ENCODE measurements at places on chromosomes 7 and 10.

DNA sequence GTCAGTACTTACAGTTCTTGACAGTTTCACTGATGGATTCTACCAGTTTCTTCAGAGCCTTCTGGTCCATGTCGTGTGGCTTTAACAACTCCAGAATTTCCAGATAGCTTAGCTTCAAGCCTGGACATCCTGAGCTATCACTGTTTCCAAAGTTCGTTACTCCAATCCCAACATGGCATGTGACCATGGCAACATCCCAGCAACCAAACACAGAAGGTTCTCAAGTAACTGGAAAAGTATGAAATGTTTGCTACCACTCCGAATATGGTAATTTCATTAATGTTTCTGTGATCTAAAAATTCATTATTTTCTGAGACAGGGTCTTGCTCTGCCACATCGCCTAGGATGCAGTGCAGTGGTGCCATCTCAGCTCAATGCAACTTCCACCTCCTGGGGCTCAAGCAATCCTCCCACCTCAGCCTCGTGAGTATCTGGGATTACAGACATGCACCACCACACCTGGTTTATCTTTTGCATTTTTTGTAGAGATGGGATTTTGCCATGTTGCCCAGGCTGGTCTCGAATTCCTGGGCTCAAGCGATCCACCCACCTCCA lies 29.3 kb downstream of the RBM48 start:
- no peak for DNase-seq

- no peak for DNase-seq
Observed at GRCh38 chr10:85433248-85433647, 933.3 kb downstream of the GRID1 start.

- no peak for DNase-seq
Observed at GRCh38 chr7:71325151-71325550, 193.2 kb downstream of the GALNT17 start.

DNA sequence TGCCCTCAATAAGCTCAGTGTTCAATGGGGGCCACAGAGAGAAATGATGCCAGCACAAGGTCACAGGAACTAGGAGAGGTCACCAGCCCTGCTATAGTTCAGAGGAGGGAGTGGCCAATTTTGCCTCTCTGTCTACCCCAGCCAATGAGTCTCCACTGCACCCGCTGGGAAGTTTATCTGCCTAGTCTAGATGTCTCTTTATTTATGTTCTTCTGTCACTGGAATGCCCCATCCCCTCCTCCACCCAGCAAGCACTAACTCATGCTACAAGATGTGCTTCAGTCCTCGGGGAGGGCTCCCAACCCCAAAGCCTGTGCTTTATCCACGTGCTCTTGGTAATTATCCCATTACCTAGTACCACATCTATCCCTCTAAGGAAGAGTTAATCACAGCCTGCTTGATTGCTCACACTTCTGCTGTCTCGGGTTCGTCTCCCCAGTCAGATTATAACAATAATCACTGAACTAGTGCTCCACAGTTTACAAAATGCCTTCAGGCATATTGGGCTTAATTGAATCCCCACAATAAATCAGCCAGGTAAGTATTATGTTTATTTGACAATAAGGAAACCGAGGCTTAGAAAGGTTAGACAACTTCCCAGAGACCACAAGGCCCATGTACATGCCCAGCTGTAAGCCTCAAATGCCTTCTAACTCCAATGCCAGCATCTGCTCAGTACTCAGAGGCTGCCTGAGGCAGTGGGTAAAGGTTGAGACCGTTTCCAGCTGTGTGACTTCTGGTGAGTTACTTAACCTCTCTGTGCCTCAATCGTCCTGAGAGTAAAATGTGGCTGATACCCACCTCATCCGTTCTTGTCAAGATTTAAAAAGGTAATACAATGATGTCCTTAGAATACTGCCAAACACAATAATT lies 3.9 kb downstream of the HIP1 start:
- no peak for DNase-seq

DNA sequence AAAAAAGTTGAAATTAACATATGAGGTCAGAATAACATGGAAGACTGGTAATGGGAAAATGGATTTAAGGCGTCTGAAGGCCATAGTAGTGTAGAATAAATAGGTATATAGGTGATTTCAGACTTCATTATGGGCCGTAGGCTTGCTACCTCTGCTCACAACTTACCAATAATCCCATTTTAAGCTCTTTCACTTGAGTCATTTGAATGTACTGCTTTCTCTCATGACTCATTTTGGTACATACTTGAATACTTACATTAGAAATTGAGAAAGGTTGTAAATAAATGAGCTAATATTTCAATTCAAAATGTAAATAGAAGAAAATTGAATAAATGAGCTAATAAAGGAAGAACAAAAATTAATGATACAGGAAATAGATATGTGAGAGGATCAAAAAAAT lies 42.2 kb upstream of the NEUROD6 start:
- no peak for DNase-seq

DNA sequence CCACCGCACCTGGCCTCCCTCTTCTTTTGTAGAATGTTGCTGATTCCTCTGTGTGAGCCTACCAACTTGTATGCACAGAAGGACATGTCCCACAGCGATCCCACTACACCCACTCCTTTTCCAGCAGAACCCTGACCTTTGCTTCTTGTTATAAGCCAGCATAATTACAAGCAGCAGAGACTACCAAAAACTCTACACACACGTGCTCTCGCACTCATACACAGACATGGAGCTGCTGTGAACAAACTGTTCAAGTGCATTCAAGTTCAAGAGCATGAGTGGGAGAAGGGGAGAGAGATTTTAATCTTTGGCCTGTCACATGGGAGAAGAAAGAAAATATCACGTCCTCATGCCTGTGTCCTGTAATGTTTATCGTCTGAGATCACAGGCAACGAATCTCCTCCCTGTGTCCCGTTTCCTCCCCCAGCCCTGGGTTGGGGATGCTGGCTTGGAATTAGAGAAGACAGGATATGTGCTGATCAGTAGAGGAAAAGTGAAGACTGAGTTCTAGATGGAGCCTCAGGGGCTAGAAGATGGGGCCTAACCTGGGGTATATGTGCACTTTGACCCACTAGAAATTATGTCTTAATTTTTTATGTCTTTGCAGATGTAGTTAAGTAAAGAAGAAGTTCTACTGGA lies 79.6 kb downstream of the NHLRC2 start:
- no peak for DNase-seq

DNA sequence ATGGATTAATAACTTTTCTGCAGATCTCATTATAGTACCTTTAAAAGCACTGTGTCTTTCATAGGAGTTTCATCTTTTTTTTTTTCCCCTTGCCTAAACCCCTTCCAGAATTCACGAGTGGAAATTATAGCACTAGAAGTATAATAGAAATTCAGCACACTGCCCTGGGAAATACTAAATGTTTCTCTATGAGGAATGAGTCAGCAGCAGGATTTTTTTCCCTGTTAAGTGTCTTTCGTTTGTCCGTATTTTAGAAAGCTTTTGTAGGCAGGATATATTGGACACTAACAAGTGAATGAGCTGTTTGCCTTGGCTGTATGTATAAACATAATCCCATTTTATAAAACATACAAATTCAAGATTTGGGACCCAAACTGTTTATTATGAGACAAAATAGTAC lies 105.8 kb downstream of the EXOC4 start:
- no peak for DNase-seq

DNA sequence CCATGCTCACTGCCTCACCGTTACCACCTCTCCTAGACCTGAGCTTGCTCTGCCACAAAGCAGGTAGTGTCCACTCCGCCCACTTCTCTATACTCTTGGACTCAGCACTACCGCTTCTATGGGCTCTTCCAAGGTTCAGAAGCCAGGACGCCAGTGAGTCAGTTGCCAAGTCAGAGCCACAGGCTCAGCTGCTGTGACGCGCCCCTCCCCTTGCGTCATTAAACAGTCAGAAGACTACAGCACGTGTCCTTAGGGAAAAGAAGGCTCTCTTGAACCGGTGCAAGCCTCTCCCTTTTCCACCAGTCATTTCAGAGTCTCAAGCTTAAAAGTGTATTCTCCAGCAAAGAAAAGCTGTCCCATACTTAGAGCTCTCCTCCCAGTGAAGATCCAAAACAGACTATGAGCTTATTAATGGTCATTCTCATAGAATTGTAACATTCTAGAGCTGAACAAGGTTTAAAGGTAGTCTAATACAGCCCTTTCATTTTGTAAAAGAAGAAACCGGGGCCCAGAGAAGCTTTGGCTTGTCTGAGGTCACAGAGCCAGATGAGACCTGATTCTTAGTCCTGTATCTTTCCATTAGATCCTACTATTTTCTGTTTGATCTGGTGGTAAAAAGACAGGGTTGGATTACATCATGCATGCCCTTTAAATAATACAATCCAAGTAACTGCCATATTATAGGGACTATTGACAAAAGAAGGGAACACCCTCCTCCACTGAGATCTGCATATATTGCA lies 40.9 kb upstream of the MET start:
- DNase-seq: no peak

DNA sequence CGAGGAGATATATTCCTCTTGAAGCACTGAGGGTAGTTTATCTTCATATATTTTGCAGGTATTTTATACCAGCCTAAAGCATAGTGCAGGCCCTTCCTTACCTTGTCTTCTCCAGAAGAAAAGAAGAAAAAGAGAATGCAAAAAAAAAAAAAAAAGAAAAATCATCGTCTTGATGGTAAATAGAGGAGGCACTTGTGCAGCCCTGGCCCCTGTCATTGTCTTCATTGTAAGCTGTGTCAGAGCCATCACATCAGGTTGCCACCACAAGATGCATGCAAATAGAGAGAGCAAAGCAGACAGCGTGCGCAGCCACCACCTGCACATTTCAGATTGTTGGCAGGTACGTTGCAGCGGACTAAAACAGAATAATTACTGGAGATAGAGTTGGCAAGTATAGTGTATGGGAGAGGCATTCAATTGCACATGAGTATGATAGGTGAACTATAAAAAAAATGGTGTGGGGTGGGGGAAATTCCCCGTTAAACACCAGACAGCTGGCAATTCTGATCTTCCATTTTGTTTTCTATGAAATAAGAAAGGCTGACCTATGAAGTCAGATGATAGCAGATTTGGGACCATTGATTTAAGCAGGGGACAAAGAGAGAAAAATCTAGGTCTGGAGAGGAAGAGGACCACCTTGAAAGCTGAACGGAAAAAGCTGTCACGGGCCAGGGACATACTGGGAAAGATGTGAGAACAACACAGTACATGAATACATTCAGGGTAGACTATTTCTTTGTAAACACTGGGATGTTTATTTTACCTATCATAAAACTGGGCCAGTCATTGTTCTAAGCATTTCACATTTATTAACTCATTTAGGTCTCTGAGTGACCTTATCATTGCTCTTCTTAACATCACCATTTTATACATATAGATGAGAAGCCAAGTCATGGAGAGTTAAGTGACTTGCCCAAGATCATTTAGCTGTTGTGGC lies 306.3 kb upstream of the SP8 start:
- DNase-seq: no peak

Measured in activated CD8-positive, alpha-beta memory T cell treated with anti-CD3 and anti-CD28 coated beads for 1 hour (primary cell).